ENCODE measurements at places on chromosomes 3 and 15.

DNA sequence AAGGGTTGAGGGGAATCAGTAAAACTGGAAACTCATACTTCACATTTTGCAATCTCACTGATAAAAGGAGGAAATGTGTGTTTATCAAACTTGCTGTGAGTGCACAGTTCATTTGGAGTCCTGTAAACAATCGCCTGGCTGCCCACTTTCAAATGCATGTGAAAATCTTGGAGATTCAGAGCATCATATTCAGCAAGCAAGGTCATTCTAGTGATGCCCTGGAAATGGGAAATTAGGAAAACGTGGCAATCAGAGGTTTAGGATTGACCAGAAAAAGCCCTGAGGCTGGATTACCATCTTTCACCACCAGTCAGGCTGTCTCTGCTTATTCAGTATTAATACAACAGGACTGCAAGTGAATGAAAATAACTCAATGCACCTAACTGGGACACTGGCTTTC, 23.9 kb downstream of the DPH6 start:
- DNase-seq, result no peak

DNA sequence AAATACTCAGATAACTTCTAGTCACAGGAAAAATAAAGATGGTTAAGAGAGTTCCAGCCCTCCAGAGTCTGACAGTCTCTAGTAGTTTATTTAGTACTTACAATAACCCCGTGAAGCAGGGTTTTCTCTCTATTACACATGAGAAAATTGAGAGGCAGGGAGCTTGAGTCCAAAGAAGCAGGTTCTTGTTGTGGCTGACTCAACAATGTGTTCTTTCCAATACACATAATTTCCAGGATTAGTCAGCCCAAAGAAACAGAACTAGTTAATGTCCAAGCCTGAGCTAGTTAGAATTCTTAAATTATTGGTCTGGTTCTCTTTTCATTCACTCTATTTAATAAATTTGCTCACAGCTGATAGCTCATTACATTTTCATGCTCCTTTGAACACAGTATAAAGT, 49.9 kb downstream of the ALDH1A2 start:
- no peak for DNase-seq

DNA sequence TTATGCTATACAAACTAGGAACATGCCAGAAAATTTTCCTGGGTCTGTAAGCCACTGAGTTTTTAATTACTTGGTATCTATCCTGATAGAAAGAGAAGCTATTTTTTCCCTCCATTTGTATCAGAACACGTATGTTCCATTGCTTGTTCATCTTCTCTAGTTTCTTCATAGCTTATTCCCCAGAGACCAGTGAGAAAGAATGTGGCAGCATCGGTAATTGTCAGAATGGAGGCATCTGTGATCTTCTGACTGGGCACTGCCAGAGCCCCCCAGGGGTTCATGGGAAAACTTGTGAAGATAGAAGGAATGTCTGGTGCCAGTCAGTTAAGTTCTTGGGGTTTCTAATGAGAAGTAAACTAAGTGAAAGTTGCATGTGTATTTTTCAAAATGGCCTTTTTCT, 720.2 kb upstream of the GOLIM4 start:
- no peak for DNase-seq

GRCh38 chr3:29594261-29594660, 313.4 kb downstream of the RBMS3 start:
- no peak for DNase-seq

DNA sequence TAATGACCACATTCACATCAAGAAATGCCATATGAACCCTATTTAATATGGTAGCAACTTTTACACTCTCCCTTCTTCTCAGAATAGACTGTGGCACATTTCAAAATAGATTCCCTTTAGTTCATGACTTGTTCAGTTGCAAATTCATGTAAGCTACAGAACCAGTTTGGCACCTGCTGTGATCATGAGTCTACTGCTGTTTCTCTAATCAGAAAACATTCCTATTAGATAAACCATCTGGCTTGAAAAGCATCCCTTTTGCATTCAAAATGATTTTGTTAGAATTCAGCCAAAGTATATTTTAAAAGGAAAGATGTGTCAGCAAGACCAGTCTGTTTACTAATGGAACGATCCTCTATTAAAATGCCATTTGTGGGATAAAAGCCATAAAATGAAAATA, 304.4 kb downstream of the BCHE start:
- no peak for DNase-seq

GRCh38 chr3:79604681-79605080, 163.1 kb downstream of the ROBO1 start:
- no peak for DNase-seq

GRCh38 chr3:128497305-128498126, 4.5 kb upstream of the GATA2 start:
- DNase-seq, result peak; percentile 62

DNA sequence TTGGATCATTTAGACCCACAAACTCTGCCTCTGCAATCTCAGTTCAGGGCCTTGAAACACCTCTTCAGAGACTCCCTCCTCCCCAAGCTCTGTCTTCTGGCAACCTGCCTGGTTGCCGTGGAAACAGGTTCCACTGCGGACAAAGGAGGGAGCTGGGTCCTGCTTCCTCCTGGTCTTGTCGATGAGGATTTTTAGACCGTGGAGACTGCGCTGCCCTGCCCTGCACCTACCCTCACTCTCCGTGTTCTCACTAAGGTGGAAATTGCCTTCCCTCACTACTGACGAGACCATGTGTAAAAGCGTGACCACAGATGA, at the start of gene RTP1:
Gene RTP1 (plus strand): TSS at position 152 of the 315 bp plus-strand sequence. CDS start 30 bp downstream, at position 182.
- DNase-seq, result no peak

DNA sequence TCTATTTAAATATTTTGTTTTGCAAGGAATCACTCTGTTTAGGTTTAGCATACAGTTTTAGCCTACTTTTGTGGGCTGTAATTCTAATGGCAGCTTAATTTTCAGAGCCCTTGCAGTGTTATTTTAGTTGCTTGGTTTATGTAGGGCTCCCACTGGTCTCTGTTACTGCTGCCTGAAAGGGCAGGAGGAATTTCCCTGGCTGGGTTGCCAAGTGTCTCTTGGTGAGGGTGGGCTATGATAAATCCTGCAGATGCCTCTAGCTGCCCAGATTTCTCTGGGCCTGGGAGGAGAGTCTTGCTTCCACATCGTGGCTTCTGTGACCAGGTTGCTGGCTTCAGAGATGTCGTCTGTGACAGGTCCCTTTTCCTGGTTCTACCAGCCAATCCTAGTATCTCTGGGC, 36.2 kb downstream of the ILDR1 start:
- DNase-seq, result no peak
